ENCODE measurements at places on chromosomes 12 and 14.

DNA sequence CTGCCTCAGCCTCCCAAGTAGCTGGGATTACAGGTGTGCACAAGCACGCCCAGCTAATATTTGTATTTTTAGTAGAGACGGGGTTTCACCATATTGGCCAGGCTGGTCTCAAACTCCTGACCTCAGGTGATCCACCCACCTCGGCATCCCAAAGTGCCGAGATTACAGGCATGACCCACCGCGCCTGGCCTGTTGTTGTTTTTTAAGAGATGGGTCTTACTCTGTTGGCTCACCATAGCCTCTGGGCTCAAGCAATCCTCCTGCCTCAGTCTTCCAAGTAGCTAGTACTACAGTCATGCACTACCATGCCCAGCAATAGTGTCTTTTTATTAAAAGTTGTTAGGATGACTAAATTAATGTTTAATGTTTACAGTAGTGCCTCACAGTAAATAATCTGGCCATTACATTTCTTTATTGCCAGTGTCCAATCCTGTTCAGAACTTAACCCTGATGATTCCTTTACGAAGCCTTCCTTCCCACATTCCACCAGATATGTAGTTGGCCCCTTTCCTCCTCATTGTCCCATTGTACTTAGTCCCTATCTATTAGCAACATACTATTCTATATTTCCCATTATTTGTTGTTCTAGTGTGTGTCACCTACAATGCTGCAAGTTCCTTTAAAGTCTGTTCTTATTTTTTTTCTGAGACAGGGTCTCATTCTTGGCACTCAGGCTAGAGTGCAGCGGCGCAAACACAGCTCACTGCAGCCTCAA lies 8.8 kb upstream of the SMARCC2 start:
- DNase-seq = no peak

- no peak for DNase-seq
These were observed 13.2 kb downstream of the TCL1B start for GRCh38 chr14:95699412-95699811.

DNA sequence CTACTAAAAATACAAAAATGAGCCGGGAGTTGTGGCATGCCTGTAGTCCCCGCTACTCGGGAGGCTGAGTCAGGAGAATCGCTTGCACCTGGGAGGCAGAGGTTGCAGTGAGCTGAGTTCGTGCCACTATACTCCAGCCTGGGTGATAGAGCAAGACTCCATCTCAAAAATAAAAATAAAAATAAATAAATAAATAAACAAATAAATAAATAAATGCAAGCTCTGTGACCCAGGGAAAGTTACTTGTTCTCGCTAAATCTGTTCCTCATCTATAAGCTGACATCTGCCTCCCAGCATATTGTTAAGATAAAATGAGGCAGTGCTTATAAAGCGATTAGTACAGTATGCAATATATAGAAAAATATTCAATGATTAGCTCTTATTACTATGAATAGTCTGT lies 56.4 kb upstream of the STK38L start:
- no peak for DNase-seq

- no peak for DNase-seq
These were observed 26.5 kb upstream of the PPP1R12A start for GRCh38 chr12:79961411-79961810.

- DNase-seq = no peak
These were observed 901 bp upstream of the NFKBIA start for GRCh38 chr14:35405304-35405996.

DNA sequence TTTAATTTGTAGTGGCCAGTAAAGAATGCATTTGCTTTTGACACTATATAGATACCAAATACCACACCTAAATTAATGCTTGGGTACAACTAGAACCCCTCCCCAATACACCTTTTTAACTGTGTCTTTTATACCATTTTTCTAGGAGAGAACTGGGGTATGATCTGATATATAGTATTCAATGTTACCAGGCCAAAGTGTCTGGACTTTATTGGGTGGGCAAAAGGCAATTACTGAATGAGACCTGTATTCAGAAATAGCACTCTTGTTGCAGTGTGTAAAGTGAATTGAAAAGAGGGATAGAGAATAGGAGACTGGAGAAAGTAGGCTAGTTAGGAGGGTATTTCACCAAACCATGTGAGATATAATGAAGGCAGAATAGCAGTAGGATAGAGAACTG lies 74.4 kb downstream of the SEC23A start:
- no peak for DNase-seq

- DNase-seq = no peak
These were observed 99.7 kb upstream of the EGLN3 start for GRCh38 chr14:34050606-34051005.

GRCh38 chr12:85237327-85237726 lies 42.7 kb upstream of the ALX1 start:
- no peak for DNase-seq

DNA sequence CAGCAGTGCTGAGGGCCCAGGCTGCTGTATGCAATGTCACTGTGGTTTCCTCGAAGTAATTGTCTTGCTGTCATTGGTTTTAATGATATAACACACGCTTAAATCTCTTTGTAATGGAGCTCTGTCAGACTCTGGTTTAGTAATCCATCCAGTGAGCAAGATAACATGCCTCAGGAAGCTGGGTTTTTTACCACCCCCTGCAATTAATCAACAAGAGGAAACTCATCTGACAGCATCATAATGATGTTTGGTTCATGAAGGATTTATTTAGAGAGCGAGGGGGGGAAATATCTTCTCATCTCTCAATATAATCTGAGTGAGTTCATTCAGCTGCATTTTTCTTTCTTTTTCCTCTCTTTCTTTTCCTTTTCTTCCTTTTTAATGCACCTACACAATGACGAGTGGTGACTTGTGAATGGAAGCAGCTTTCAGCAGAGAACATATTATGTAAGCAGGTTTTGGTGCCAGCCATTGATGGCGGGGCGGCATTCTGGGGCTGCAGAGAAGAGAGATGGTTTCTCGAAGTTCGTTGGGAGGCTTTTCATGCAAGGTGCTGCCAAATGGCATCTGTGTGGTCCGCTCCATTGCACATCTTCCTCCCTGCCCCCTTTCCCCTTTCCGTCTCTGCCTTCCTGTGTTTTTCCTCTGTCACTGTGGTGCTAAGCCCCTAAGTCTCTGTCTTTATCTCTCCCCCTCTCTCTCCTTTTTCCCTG lies 6.7 kb downstream of the RPH3A start:
- no peak for DNase-seq

DNA sequence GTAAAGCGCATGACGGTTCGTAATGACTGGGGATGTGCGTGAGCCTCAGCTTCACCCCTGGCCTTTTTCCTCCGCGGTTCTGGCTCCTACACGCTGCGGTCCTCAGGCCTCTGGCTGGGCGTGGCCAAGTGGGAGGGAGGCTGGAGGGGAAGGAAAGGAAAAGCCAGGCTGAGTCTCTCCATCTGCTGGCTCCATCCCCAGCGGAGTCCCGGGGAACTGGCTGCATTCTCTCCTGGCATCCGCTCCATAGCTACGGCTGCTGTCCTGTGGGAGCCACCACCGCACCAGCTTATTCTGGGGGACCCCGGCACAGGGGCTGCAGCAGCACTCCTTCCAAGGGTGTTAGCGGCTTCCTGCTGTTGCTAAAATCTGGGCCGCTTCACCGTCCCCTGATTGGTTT lies 68.2 kb upstream of the SLC24A4 start:
- DNase-seq = no peak

DNA sequence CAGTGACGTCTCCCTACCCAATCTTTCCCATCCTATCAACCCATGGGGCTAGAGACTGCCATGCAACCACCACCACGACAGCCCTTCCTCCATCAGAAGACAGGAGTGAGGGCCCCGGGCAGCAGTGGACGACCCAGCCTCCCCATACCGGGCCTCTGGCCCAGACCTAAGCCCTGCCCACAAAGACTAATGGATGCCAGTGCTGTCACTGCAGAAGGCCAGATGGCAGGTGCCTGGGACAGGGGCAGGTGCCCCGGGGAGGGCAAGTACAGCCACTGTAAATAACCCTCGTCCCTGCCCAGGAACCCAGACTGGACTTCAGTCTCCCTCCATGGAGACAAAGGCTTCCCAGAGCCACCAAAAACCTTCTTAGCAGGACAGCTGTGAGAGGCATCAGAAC lies 20.3 kb upstream of the HSPB8 start:
- DNase-seq = no peak

DNA sequence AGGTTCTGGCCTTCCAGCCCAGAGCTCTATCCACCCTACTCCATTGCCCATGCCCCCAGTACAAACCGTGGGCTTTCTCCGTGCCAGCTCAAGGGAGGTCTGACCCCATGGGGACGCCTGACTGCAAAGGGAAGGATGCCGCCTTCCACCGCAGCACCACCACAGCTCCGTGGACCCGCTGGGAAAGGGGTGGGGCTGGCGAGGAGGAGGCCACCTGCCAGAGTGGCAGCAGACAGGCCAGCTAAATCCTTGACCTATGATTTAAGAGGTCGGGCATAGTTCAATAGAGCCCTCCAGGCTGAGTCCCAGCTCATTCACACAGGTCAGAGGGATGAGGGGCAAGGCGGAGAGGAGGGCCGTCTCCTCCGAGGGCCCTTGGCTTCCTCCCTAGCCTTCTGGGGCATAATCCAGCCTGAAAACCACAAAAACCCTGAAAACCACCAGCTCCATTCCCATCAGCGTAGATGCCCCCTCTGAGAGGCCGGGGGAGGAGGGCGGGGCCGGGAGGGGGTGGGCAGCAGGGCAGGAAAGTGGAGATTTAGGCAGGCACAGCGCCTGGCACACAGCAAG lies 14.9 kb upstream of the FIGNL2 start:
- no peak for DNase-seq

- no peak for DNase-seq
These were observed 5.2 kb upstream of the AP1G2 start for GRCh38 chr14:23572836-23573235.

- DNase-seq = no peak
These were observed 12.6 kb upstream of the KLHDC2 start for GRCh38 chr14:49755378-49755777.

DNA sequence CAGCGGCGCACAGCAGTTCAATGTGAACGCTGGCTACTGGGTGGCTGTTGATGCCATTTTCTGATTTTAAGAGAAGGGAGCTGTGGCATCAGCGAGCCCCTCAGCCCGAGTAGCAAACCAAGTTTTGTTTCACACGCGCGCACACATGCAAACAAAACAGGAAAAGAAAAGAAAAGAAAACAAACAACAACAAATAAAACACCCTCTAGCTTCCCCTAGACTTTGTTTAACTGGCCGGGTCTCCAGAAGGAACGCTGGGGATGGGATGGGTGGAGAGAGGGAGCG lies 540 bp downstream of the PAX9 start:
- no peak for DNase-seq

GRCh38 chr14:52413729-52414408 lies 99.8 kb downstream of the PTGER2 start:
- no peak for DNase-seq

GRCh38 chr12:67981287-67982162 lies 7.7 kb upstream of the IFNG-AS1 start:
- no peak for DNase-seq

DNA sequence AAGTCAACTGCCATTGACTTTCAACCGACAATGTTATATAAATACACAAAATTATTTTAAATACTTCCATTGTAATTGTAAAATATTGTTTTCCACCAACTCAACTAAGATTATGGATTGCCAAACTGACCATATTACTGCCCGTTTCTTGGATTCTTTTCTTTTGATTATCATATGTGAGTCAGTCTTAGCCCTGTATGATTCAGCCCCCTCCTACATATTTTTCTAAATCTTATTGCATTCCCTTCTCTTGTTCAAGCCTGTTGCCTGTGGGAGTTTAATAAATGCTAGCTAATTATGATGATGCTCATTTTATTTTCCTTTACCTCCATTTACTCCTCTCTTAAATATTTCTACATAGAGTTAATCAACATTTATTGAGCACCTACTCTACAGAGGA lies 6.8 kb downstream of the RASSF9 start:
- DNase-seq = no peak

GRCh38 chr12:105076098-105076497 lies 8.2 kb downstream of the ALDH1L2 start:
- DNase-seq = no peak

GRCh38 chr12:46670636-46671035 lies 155.2 kb downstream of the SLC38A4 start:
- DNase-seq = no peak

DNA sequence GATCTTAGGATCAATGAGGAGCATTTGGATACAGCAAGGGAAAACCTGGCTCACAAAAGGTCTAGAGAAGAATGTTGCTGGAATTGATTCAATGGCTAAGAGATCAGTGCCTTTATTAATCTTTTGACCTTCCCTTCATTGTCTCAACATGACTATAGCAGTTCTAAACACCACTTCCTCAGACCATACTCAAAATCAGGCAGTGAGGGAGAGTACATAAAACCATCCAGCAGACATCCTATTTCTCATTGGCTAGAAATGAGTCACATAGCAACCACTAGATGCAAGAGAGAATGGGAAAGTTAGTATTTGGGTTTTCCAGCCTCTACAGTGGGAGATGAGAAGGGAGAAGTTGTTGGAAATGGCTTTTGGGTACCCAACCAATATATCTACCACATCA lies 151.4 kb upstream of the NUDT4 start:
- DNase-seq = no peak

DNA sequence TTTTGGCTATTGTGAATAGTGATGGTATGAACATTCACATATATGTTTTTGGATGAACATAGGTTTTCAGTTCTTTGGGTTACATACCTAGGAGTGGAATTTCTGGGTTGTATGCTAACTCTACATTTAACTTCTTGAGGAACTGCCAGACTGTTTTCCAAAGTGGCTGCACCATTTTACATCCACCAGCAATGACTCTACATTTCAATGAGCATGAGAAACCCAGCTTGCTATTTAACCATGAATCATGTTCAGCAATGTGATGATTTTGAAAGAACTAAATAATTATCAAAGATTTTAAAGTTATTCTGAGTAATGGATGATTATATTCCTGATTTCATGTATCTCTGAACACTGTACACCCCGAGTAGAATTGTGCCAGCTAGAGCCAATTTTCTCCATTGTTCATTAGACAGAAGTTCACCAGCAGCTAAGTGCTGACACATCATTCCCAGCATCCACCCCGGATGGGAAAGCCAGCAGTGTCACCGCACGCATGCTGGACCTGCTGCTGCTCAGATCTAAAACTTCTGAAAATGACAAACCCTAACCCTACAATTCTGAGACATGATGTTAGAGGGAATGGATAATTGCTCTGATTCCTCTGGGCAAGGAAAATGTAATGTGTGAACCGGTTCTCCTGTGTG lies 13.3 kb upstream of the ANAPC5 start:
- no peak for DNase-seq

GRCh38 chr14:104800015-104800770 lies 708 bp upstream of the ZBTB42 start:
- DNase-seq = peak; percentile 67

DNA sequence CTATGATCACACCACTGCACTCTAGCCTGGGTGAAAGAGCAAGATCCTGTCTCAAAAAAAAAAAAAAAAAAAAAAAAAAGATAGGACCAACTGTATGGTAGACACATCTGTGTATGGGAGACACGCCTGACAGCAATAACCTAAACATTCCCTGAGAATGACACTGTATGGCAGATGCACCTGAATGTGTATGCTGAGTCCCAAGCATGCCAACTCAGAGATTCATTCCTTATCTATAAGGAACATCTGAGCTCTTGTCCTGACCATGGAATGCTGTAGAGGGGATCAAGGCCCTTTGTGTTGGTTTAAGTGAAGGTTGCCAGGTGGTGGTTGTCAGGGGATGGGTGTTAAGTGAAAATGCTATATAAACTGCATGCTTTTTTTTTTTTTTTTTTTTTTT lies 19.2 kb upstream of the LGALS3 start:
- DNase-seq = no peak

Data from activated T-cell treated with anti-CD3 and anti-CD28 coated beads for 24 hours (primary cell).